ENCODE measurements at places on chromosomes 1 and 21.

- DNase-seq: no peak
Measured at GRCh38 chr1:145908653-145909052, 1.2 kb downstream of the ITGA10 start.

- no peak for DNase-seq
Measured at GRCh38 chr1:16250524-16251251, 13.7 kb upstream of the CPLANE2 start.

DNA sequence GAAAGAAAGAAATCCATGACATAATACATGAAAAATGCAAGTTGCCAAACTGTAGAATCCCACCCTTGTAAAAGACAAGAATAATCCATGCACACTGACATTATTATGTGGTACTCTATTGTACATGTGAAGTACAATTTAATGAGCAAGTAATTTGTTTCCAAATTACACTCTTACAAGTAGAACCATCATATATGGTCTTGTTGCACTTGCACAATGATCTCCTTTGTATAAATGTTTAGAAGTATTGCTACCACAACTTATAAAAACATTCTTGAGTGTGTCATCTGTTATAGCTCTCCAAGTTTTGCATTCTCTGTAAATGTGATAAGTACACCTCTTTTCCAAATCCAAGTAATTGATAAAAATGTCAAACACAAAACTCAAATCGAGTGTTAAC lies 29.1 kb upstream of the ZNF281 start:
- DNase-seq: no peak

- no peak for DNase-seq
Measured at GRCh38 chr1:226172589-226172988, 14.0 kb downstream of the ACBD3 start.

GRCh38 chr1:151362308-151363155 lies 10.0 kb downstream of the SELENBP1 start:
- no peak for DNase-seq

DNA sequence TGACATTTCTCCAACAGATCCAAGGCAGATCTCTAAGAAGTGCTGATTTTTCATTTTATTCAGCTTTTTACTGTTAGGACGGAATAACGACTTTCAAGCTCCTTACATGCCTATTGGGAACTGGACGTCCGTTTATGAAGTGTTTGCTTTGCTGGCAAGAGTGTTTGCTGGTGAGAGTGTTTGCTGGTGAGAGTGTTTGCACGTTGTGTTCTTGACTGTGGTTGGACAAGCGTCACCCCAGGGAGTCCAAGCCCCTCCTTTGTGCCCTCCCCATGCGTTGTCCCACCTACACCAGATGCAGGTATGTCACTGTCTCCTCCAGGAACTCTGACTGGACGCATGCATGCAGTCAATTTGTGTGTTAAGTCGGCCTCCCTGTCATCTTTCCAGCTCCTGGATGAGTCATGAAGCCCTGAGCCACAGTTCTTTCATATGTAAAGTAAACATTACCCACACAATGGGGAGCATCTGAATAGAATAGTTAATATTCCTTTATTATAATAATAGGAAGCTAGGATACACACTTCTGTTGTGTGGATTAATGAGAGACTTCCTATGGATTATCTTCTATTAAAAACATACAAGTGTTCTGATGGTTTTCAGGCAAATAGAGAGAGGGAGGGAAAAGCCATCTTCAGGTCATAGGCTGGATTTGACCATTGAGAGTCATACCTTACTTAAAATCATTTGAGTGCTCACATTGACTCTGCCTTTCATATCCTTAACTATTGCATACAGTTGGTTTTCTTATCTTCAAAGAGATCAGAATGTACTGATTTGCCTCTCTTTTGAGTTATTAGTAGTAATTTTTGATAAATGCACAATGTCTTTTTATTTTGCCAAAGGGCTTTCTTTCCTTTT lies 119.2 kb downstream of the GALNT2 start:
- no peak for DNase-seq

DNA sequence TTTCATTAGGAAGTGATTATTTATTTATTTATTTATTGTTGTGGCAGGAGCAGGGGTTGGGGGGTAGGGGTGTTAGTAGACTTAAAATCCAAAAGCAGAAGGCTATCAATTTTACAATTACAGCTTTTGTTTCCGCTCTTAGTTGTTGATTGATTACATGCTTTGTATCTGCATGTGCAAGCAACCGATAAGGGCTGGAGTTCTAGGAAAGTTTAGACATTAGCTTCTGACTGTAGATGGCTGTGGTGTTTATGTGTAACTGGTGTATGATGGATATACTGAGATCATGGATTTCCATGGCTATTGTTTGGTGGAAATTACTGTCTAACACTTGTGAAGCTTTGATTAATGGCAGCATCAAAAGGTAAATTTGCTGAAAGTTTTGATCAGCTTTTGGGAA lies 2.8 kb downstream of the ST6GALNAC5 start:
- DNase-seq: no peak

- DNase-seq: no peak
Measured at GRCh38 chr1:163826500-163826899, 504.7 kb downstream of the NUF2 start.

- DNase-seq: no peak
Measured at GRCh38 chr21:42193721-42194120, 25.2 kb upstream of the ABCG1 start.

All from activated CD8-positive, alpha-beta memory T cell treated with anti-CD3 and anti-CD28 coated beads, Interleukin-2, amount 50 U/mL, for 4 hours (primary cell).